NCI-H1105 (cell line): ENCODE measurements at places on chromosomes 5 and 9.
A peak's percentile ranks its signal among the peaks of the same experiment; 100 is the strongest.

DNA sequence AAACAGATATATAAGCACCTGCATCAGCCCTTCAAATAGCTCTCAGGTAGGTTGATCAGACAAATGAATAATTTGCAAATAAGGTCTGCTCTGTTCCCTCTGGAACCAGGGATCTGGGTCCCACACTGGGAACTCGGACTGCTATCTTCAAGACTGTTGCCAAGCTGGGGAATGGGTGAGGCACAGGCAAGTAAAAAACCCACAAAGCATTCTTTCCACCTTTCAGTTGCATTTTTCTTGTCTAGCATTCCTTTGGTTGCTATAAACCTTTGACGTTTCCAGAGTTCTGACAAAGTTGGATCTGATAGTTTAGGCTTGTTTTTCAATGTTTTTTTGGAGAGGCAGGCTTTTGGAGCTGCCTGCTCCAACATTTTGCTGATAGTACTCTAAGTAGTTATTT, 20.1 kb downstream of the FBXL17 start:
- DNase-seq: no peak

GRCh38 chr5:91212714-91213092, 170.4 kb downstream of the ARRDC3 start:
- no peak for DNase-seq

GRCh38 chr9:129675620-129676019, 10.2 kb downstream of the PRRX2 start:
- DNase-seq: no peak

- no peak for DNase-seq
Measured at GRCh38 chr9:134176599-134176968, 12.2 kb upstream of the RNU6ATAC start.

DNA sequence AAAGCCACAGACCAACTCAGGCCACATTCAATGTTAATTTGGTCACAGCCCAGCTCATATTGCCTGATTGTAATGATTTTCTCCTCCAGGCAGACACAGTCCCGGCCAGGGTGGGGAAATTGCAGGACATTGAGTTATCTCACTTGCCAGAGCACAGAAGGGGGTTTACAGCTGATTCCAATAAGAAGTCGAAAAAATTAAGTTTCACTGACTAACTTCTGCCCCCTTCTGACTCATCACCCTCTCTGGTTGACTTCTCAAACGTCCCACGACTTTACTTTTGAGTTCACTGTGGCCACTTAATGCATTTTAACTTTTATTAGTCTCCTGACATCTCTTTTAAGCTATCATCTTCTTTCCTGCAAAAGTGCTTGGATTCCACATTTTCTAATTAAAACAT, 321.4 kb upstream of the WWC1 start:
- DNase-seq: no peak

DNA sequence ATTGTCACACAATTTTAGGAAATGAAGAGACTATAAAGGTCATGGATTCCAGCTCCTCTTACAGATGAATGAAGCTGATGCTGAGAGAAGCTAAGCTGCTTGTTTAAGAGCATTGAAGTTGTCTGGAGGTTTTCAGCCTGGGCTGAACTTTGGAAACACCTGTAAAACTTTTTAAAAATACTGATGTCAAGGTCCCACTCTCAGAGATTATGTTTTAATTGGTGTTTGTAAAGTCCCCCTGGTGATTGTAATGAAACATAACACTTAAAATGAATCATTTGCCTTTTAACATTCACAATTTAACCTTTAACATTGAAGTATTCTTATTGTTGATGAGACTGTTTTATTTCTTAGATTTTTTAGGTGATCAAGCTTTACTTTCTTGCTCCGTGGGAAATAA, 16.4 kb downstream of the RAD23B start:
- no peak for DNase-seq

DNA sequence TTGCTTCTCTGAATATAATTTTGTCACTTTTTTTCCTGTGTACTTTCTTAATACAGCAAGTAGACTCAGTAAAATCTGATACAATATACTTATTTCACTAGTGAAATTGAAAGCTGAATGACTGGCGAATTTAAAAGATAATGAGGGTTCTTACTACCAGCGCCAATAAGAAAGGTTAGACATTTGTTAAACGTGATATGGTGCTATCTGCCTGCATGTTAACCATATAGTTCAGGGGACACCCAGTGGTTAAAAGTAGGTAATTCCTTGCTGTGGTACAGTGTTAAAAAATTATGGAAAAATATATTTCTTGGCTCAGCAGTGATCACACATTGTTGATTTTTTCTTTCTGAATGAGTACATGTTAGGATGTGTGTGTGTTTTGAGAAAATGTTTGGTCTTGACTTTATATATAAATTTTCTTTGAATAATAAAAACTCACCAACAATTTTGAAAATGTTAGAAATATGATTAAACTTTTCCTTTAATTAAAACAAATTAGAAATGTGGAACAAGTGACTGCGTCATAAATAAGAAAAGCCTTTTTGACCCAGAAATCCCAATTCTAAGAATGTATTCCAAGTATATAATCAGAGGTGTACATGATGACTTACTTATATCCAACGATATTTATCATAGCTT, 25.8 kb downstream of the CAST start:
- no peak for DNase-seq

- DNase-seq: peak; percentile 2
Measured at GRCh38 chr5:133289686-133290367, 238.0 kb downstream of the HSPA4 start.

DNA sequence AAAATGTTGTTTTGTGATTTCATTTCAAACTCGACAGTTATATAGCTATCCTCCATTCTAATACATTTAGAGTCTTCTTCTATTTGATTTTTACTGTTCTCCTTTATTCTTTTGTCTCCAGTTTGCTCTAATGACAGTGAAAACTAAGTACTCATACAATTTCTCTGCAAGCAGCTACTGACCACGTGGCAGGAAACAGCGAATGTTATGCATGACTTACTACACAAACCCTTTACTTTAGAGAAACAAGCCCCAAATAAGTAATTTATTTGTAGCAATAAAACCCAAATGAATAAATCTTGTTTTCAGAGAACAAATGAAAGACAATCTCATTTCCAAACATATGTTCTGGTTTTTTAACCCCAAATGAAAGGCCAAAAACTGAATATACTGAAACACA, 41.9 kb downstream of the CDH6 start:
- DNase-seq: no peak

DNA sequence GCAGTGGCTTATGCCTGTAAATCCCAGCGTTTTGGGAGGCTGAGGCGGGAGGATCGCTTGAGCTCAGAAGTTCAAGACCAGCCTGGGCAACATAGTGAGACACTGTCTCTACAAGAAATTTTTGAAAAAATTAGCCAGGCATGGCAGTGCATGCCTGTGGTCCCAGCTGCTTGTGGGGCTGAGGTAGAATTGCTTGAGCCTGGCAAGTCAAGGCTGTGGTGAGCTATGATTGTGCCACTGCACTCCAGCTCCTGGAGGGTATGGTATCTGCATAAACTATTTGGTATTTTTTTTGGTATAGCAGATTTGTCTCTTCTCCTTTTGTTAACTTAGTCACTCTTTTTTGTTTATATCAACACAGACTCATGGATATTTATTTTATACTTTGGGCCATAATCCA, 61.5 kb upstream of the TEX48 start:
- no peak for DNase-seq

DNA sequence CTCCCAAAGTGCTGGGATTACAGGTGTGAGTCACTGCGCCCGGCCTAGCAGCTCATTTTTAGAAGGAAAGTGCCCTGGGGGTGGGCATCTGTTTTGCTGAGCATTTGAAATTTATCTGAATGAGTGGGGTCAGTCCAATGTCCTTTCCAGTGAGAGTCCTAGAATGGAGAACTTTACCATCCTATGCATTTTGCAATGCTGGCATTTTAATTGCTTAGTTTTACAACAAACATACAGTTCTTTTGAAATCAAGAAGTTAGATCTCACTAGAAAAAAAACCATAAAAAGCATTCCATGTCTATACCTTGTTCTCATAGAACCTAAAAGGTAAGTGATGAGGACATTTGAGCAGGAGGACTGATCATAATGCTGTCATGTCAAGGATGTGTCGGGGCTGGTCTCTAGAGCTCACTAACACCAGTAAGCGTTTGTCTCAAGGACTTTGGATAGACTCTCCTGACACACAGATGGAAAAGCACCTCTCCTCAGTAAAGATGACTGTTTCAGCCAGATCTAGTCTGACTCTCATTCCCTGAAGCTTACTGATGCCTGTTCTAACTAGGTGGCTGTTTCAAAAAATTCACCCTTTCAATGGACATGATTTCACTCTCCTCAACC, 83.9 kb downstream of the DCP2 start:
- DNase-seq: no peak

DNA sequence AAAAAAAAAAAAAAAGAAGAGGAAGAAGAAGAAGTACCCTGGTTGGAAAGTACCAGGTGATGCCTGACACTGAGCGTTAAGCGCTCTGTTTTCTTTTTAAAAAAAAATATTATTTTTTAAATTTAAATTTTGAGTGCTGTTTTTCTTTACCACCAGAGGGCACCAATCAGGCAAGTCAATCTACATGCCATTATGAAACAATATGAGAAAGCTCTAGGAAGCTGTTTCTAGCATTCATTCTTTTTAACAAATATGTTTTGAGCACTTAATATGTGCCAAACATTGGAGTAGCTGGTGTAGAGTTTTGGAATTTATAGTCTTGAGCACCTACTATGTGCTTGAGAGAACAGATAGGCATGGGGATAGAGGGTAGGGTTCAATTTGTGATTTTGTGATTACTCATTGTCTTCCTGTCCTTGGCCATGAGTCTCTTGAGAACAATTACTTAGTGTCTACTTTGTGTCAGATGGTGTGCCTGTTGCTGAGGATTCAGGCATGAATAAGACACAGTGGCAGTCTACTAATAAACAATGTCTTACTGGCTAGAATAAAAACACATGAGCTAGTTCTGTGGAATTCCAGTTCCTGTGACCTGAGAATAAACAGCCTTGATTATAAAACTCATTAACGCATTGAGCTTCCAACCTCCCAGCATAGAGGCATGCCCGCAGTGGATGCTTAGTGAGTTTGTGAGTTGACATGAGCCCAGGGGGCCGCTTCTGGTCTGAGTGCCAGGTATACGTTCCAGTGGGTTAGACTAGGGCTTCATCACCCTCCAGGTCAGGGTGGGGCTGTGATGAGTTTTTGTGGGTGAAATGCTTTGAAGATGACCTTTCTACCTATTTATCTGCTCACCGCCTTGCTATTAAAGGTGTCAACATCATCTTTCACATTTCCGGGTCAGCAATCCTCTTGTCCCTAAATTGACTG, 3.0 kb upstream of the UBE2R2 start:
- DNase-seq: no peak

- DNase-seq: no peak
Measured at GRCh38 chr5:144002876-144003275, 167.6 kb downstream of the YIPF5 start.

DNA sequence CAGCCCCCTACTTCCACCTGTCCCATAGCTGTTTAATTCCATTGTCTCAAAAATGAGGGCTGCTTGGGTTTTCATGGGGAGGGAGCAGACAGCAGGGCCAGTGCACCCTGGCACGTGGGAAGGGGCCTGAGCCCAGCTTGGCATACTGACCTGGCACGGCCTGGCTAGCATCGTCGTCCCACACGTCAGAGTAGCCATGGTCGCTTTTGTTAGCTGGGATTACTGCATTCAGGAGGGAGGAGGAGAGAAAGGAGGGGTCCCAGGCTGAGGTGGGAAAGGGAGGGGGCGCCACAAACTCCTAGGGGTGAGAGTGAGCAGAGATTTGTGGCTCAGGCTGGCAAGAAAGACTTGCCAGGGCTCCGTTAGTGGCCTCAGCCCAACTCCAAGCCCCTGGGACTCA, 21.1 kb upstream of the CYSTM1 start:
- DNase-seq: no peak

DNA sequence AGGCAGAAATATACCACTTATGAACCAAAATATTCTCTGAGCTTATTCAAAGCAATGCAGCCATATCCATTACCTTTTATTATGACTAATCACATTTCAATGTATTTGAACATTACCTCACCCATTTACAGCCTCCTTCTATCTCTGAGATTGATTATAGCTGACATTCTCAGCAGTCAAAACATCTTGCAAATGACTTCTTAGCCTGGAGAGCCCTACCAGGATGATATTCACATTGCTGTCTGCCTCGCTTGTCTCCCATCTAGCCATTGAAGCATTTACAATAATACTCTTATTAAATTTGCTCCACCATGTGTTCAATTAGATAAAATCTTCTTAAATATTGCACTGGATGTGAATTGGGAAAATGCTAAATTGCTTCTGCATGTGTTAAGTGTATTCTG, 1879.9 kb upstream of the ACO1 start:
- no peak for DNase-seq

DNA sequence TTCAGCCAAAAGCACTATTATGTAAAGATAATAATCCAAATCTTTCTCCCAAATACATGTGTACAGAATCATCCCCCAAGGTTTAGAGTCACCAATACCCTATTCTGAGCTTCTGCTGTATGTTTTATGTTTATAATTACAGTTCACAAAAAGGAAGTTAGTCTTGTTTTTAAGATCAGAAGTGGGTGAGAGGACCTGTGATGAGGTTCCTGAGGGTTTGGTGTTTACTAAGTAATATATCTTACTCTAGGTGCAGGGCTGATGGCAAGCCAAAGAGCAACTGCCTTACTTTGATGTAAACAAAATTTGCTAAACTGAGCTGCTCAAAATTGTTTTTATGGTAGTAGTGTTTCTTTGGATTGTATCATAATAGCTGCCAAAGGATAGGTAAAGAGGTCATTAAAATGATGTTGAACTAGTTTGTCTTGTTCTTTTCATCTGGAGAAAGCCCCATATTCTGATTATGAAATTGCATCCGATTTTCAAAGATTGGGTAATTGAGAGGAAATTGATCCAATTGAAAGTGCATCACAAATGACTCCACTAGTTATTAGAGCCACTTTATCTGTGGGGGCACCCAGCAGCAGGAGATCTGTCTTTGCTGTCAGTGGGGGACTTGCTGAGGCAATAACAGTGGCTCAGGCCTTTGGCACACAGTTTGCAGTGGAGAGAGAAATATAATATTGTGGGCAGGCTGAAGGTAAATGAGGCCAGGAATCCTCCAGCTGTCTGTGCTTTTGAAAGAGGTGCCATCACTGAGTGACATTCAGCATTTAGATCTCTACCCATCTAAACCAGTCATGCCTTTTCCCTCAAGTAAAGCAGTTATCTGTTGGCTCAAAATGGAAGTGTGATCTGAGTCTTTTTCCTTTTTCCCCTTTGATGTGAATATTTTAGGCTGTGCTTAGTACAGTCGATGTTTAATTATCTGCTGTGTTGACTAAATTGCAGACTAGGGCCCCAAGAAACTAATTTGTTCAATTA, 14.1 kb downstream of the TRIM32 start:
- DNase-seq: peak; percentile 19
